ENCODE measurements at places on chromosomes 6 and 20. TPM values are rescaled to one million over a fixed set of nuclear protein-coding genes. Genes with fewer than 3 reads are reported as not detected.
A peak's percentile ranks its signal among the peaks of the same experiment; 100 is the strongest.

Gene PI3
- total RNA-seq = not detected

DNA sequence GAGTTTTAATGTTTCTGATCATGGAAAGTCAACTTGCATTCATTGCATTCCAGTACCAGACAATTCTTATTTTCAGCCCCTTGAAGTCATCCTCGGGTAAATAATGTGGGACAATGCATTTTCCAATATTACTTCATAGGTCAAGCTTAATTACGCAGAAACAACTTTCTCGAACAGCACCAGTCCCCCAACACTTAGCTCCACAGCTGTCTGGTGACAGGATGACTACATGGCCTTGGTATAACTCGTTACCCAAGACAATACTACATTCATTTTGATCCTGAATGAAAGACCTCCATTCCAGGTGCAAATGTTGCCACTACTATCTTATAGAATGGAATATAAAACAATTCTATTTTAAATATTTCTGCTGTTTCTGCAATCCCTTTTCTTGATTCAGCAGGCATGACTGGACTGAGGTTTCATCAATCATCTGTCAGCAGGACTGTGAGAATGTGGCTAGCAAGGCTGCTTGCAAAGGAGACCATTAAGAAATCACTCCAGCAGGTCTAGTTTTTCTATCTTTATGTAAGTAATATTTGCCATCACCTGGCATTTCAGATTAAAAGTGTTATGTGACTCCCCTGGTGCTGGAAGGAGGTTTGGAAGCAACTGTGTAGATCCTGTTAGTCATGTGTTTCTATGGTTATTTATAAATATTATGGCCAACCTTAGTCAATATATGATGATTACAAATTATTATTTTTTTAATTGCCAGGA, 147.9 kb downstream of the HAO1 start:
- H3K27me3 ChIP-seq = no peaks in the 10 kb centered on the region
- no peaks in the 10 kb centered on the region for H3K36me3 ChIP-seq
- H3K4me3 ChIP-seq = no peak overlapping the region
- no peak for DNase-seq

DNA sequence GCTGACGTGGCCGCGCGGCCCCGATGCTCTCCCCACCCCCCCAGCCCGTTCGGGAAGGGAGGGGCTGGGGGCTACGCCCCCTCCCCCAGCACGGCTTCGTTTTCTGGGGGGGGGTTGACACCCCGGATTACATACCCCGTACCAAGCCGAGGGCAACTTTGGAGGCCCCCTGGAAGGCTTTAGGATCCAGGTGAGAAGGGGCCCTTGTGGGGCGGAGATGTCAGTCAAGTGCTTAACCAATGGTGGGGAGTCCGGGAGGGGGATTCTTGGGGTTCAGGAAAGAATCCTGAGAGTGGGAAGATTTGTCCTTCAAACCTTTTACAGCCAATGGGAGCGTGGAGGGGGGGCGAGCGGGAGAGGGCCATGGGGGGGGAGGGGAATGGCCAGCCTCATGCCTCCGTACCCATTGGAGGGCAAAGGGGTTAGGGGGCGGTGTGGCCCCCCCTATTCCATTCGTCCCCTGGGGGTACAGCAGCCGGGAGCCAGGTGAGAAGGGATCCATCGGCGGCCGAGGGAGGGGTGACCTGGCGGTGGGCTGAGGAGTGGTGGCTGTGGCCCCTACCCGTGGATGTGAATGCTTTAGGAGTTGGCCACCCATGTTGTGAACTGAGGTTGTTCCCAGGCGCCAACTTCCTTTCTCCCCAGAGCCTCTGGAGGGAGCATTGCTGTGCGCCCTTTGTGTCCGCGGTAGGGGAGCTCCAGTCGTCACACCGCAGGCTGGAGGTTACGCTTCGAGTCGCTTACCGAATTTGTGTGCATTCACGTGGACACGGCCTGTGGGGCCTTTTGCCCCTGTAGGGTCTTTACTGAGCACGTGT, 682 bp downstream of the BRD2 start:
- H3K27me3 ChIP-seq = no peaks in the 10 kb centered on the region
- H3K36me3 ChIP-seq = peaks cover 43% of the 10 kb centered on the region
- peak overlapping the region; percentile 99 for H3K27ac ChIP-seq
- H3K4me3 ChIP-seq = peak overlapping the region; percentile 89
- peak; percentile 68 for DNase-seq

GRCh38 chr6:117908246-117909068, 1.4 kb downstream of the SLC35F1 start:
- peak overlapping the region; percentile 36 for H3K4me3 ChIP-seq
- no peak overlapping the region for H3K27ac ChIP-seq
- no peaks in the 10 kb centered on the region for H3K36me3 ChIP-seq
- H3K4me1 ChIP-seq = peaks cover 9% of the 10 kb centered on the region

GRCh38 chr6:20559924-20560551, 25.8 kb downstream of the CDKAL1 start:
- no peak for DNase-seq
- peaks cover 10% of the 10 kb centered on the region for H3K36me3 ChIP-seq
- H3K4me3 ChIP-seq = no peak overlapping the region

Gene SLPI
- not detected for total RNA-seq

DNA sequence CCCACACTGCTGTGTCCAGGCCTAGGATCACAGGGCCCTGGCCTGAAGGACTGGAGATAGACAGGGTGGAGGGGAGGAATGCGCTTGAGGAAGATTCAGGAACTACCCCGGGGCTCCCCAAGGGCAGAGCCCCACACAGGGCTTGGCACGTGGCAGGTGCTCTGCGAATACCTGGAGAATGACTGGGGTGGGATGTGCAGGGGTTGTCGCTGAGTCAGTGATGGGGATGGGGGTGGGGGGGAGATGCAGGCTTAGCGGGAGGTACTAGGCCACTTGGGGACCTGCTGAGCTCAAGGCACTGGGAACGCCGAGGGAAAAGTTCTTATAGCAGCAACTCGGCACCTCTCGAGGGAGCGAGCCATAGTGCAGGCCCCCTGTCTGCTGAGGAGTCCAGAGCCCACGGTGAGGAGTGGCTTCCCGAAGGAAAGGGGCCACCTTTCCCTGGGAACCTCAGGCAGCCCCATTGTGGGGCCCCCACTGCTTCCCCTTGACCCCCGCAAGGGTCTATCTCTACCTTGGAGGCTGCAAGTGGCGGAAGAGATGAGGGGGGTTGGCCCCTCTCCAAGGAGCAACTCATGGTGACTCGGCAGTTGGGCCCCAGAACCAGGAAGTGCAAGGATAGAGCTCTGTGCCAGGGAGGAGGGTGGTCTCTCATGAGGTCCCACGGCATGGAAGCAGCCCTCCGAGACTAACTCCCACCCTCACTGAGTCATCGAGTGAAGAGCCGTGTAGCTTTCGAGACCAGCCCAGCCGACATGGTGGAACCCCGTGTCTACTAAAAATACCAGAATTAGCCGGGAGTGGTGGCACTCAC, 33.1 kb downstream of the SRC start:
- no peaks in the 10 kb centered on the region for H3K27me3 ChIP-seq
- DNase-seq = no peak
- H3K27ac ChIP-seq = no peak overlapping the region
- no peaks in the 10 kb centered on the region for H3K4me1 ChIP-seq
- H3K4me3 ChIP-seq = no peak overlapping the region
- no peaks in the 10 kb centered on the region for H3K36me3 ChIP-seq

Gene FOXC1
- not detected for total RNA-seq

DNA sequence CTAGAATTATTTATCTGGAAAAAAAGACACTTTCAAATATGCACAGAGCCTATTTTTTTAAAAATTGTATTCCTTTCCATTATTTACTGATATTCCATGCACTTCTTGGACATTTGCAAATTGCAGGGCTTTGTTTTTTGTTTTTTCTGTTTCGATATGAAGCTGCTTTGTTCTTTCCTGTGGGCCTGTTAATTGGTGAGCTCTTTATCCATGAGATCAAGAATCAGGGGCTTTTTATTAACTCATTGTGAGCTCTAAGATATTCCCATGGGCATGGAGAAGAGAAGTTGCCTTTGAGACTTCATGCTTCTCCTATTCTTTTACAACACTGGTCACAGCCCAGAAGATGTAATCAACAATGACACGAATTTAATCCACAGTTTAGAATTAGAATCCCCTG, 145.1 kb downstream of the SAMD5 start:
- no peaks in the 10 kb centered on the region for H3K4me1 ChIP-seq
- no peaks in the 10 kb centered on the region for H3K36me3 ChIP-seq
- H3K27ac ChIP-seq = no peak overlapping the region
- no peak overlapping the region for H3K4me3 ChIP-seq
- H3K27me3 ChIP-seq = no peaks in the 10 kb centered on the region
- DNase-seq = no peak

DNA sequence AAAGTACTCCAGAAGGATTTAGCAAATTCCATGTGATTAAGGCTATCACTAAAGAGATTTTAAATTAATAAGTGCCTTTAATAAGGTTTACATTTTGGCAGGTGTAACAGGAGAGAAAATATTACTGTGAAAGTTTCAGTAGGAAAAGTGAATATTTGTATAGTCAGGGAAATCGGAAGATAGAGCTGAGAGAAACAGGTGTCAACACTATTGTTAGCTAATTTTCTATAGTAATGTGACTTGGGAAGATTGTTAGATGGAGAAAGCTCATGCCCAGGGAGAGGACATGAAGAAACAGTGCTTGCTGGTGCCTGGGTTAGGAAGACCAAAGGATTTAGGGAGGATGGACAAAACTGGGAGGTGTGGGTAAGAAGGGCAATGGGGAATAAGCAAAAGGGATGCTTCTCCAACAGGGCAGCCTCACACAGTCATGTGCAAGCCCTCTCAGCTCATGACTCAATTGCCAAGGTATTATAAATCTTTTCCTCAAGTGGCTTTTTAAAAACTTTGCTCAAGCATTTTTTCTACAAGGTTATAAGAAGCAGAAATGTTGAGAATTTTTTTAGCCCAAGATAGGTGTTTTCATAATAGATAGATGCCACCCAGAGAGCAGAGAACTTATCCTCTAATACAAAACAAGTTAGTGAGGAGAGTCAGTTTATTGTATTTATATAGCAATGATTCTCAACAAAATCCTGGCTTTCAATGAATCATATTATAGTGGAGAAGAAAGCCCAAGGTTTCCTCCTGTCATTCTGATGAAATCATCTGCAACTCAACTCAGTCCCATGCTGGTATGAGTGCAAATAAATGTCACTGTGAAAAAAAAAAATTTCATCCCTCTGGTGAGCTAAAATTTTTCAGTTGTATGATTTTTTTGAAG, 325.2 kb upstream of the NT5E start:
- H3K36me3 ChIP-seq = no peaks in the 10 kb centered on the region
- H3K27ac ChIP-seq = no peak overlapping the region
- no peak for DNase-seq
- H3K4me1 ChIP-seq = no peaks in the 10 kb centered on the region

- H3K36me3 ChIP-seq = peaks cover 29% of the 10 kb centered on the region
- H3K27me3 ChIP-seq = no peaks in the 10 kb centered on the region
- H3K27ac ChIP-seq = peak overlapping the region; percentile 11
- peaks cover 13% of the 10 kb centered on the region for H3K4me1 ChIP-seq
- no peak for DNase-seq
Measured at GRCh38 chr20:58286729-58287128, 22.8 kb upstream of the RAB22A start.

Gene B3GAT2
- not detected for total RNA-seq

GRCh38 chr6:148671085-148671484, 75.7 kb upstream of the UST start:
- no peak overlapping the region for H3K4me3 ChIP-seq
- H3K4me1 ChIP-seq = no peaks in the 10 kb centered on the region
- H3K27ac ChIP-seq = no peak overlapping the region
- no peak for DNase-seq

Gene MCCD1
- not detected for total RNA-seq

GRCh38 chr20:57628047-57628961, 8.1 kb upstream of the ZBP1 start:
- peak overlapping the region; percentile 34 for H3K4me3 ChIP-seq
- H3K36me3 ChIP-seq = peaks cover 55% of the 10 kb centered on the region
- peaks cover 29% of the 10 kb centered on the region for H3K27me3 ChIP-seq
- peak overlapping the region; percentile 91 for H3K27ac ChIP-seq

DNA sequence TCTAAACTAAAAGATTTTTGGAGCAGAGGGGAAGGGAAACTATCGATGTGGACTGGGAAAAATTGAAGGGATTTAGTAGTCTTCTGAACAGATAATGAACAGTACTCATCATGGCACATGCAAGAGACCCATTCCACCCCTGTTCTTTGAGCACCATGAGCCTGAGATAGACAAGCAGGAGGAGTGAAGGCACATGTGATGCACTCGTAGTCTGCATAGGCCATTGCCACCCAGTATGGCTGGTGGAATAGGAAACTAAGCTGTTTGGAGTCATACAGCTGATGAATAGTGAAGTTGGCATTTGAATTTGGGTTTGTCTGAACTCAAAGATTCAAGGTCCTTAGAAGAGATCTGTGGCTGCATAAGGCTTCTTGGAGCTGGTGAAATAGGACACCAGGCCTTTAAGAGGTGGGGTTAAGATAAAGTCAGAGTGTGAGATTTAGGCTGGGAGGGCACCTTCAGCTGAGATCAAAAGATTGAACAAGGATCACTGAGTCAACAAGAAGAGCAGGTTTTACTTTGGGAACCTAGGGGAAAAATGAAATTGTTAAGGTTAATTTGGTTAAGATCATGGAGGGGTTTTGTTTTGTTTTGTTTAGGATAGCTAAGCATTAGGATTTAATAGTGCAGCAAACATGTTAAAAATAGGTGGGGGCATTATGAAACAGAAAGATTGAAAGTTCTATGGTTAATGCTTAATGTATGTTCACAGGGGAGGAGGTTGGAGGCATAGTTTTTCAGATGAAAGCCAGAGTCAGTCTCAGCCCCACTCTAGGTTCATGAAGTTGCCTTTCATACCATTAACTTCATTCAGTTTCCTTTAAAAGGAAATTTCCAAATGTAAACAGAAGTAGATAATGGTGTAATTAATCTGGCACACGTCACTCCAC, 148.8 kb downstream of the ARID1B start:
- no peak overlapping the region for H3K4me3 ChIP-seq
- H3K27ac ChIP-seq = no peak overlapping the region
- H3K36me3 ChIP-seq = peaks cover 4% of the 10 kb centered on the region
- DNase-seq = no peak

GRCh38 chr6:34912715-34913464, 23.8 kb downstream of the ANKS1A start:
- H3K27me3 ChIP-seq = peaks cover 48% of the 10 kb centered on the region
- peak overlapping the region; percentile 37 for H3K4me3 ChIP-seq
- peaks cover 28% of the 10 kb centered on the region for H3K4me1 ChIP-seq
- peak; percentile 66 for DNase-seq

DNA sequence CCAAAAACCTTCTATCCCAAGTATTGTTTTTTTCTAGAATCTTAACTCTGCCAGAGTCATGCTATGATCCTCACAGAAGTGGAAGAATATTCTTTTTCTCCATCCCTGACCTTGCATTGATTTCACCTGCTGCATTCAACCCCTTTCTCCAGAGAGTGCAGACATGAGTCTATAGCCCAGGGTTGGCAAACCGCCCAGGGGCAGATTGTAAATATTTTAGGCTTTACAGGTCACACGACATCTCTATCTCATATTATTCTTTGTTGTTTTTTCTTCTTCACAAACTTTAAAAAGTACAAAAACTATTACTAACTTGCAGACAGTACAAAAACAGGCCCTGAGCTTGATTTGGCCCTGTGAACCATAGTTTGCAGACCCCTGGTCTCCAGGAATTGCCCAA, 112.1 kb upstream of the ASF1A start:
- no peak overlapping the region for H3K4me3 ChIP-seq
- H3K27me3 ChIP-seq = peaks cover 6% of the 10 kb centered on the region
- no peaks in the 10 kb centered on the region for H3K36me3 ChIP-seq
- DNase-seq = no peak
- H3K4me1 ChIP-seq = peaks cover 8% of the 10 kb centered on the region

Data from activated CD4-positive, alpha-beta T cell treated with anti-CD3 and anti-CD28 coated beads, Interleukin-2, amount 10 ng/mL, durations not matched to agents 7 days and 5 days (primary cell).